Stimulated activated CD8-positive, alpha-beta memory T cell treated with anti-CD3 and anti-CD28 coated beads, Interleukin-12 subunit alpha, Interleukin-12 subunit beta, amount 100 ng/mL, for 4 hours (primary cell): ENCODE measurements at places on chromosomes 7 and 10.

GRCh38 chr7:124032369-124033094 lies at the start of gene TMEM229A:
TSS of gene TMEM229A (minus strand) at chr7:124033067. CDS start at chr7:124033003, 64 bp downstream.
- DNase-seq, result no peak

- DNase-seq, result no peak
These were observed 212.8 kb downstream of the NSUN6 start for GRCh38 chr10:18438361-18439126.

- no peak for DNase-seq
These were observed 35.7 kb upstream of the FGL2 start for GRCh38 chr7:77235276-77235675.

- DNase-seq, result no peak
These were observed 610.5 kb downstream of the ACTR3B start for GRCh38 chr7:153370092-153370491.
